Endodermal cell (in vitro differentiated cells): ENCODE measurements at places on chromosomes 7 and 10. TPM values are rescaled to one million over a fixed set of nuclear protein-coding genes. Genes with fewer than 3 reads are reported as not detected.

Gene CPVL
- total RNA-seq: 35.6 to 62.4 TPM (median 53.3 TPM) in 3 replicates

Gene FAM237B
- not detected in 3 replicates for total RNA-seq

Gene STRIP2
- total RNA-seq: 13.8 and 15.8 TPM in 2 replicates

- peak; percentile 50 for DNase-seq
These were observed 18.3 kb downstream of the LEP start for GRCh38 chr7:128259131-128260061.

DNA sequence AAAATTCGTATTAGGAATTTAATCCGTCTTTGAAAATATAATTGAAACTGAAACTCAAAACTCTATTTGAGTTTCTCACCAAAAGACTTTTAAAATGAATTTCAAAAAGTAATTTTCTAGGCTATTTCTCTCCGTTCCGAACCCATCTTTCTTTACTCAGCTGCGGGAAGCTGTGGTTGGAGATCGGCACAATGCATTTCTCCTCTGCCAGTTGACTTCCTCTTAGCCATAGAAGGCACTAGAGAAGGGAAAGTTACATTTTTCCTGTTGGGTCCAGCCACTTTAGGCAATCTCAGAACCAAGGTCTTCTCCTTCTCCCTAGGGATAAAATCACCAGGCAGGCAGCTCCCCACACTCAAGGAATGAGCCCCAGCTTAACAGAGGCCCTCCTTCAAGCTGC is 133.6 kb upstream of the COL1A2 start:
- no peak for DNase-seq

GRCh38 chr7:30648744-30649540 is 33.3 kb downstream of the CRHR2 start:
- no peak for DNase-seq

DNA sequence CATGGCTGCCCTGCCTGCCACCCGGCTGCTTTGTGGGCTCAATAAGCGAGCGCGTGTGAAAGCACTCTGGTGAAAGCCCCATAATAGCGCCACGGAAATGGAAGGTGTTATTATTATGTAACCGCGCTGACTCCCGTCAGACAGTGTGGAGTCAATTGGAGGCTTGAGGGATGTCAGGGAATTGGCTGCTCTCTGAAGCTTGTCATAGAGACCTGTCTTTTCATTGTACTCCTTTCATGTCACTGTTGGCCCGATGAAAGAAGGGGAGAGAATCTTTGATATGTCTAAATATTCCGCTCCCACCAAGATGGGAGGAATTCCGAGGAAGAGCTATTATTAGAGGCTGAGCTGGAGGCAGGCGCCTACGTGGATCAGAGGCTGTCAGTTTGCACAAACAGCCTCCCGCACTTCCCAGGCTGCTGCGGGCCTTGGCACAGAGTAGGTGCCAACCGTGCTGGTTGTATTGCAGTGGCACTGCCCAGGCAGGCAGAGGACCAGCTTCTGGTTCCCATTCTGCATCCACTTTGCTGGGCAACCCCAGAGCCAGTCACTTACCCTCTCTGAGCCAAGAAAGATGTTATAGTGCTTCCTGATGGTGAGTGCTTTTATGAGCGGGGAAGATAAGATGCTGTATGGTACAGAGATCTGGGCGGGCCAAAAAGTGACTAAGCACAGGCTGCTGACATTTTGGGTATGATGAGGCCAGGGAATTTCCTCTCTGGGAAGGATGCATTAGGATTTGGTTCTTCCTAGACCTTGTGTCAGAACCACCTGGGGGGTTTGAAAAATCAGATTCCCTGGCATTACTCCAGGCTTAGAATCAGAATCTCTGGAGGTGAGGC is 151.4 kb downstream of the RPS24 start:
- no peak for DNase-seq

DNA sequence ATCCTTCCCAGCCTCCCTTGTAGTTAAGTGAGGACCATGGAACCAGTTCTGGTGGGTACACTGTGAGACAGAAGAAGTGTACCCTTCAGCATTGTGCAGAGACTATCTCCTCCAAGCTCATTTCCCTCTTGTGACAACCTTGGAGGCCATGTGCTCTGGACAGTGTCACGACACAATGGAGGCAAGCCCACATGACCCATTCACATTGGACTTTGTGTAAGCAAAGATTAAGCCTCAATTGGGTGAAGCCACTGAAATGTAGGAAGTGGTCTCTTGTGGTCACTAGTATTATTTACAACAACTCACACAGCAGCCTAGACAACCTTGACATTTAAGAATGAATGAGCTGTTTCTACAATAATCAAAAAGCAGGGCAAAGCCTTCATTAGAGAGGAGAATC is 124.2 kb downstream of the INHBA start:
- no peak for DNase-seq

- DNase-seq: no peak
These were observed 70.9 kb upstream of the HPS1 start for GRCh38 chr10:98517672-98518071.

GRCh38 chr10:51935341-51935740 is 235.9 kb upstream of the CSTF2T start:
- no peak for DNase-seq
